ENCODE measurements at places on chromosomes 1 and 21. TPM values are rescaled to one million over a fixed set of nuclear protein-coding genes. Genes with fewer than 3 reads are reported as not detected.

The FRRS1 gene
- 8.6 TPM for polyA plus RNA-seq

DNA sequence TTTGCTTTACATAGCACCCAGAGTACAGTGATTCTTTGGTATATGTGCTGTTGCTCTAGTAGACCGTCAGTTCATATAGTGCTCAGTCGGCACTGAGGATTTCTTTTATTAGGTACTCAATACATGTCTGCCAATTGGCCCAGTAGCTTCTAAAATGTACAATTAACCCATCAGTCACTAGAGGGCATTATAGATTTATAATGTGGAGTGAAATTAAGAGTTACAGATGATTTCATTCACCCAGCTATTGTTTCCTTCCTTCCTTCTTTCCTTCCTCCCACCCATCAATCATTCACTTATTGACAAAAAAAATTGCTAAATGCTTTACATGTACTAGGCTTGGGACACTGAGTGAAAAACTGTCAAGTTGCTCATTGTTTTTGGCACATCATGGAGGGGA, 263.6 kb upstream of the USP24 start:
- DNase-seq: no peak

- no peak for DNase-seq
These were observed 70.1 kb upstream of the NRIP1 start for GRCh38 chr21:15134701-15135470.

- DNase-seq: no peak
These were observed 73.6 kb downstream of the PGBD5 start for GRCh38 chr1:230352537-230352936.

- no peak for DNase-seq
These were observed 758 bp upstream of the CNTN2 start for GRCh38 chr1:205041998-205042910.

The TNNI3K gene
- polyA plus RNA-seq: 1.8 TPM

The KRTAP19-3 gene
- not detected for polyA plus RNA-seq

The WASF2 gene
- 146 TPM for polyA plus RNA-seq

GRCh38 chr1:82215056-82215852, 414.5 kb downstream of the ADGRL2 start:
- no peak for DNase-seq

- no peak for DNase-seq
These were observed 818.0 kb downstream of the LTN1 start for GRCh38 chr21:28174701-28175100.

- DNase-seq: no peak
These were observed 3.9 kb upstream of the DENND2D start for GRCh38 chr1:111204201-111204982.

Data from left renal pelvis (tissue), 4 donors.